CD4-positive, alpha-beta T cell treated with Interferon alpha-2 for 1 hour (primary cell): ENCODE measurements at places on chromosomes 3 and 15.

GRCh38 chr15:36579792-36580431 lies 486 bp downstream of the CDIN1 start:
- no peak for DNase-seq

DNA sequence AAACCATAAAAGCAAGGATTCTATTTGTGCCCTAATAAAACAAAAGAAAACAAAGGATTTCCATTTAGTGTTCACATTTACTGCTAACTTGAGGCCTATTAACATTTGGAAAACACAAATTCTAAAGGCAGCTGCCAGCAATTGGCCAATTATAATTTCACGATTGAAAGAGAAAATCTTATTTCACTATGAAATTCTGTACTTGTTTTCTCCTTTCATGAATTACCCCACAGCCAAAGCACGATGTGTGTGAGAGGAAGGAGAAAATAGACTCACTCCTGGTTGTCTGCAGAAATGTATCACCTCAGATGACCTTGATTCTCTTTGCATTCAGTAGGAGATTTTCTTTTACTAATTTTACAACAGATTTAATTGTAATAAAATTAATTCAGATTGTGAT lies 242.8 kb upstream of the GBE1 start:
- DNase-seq = no peak

DNA sequence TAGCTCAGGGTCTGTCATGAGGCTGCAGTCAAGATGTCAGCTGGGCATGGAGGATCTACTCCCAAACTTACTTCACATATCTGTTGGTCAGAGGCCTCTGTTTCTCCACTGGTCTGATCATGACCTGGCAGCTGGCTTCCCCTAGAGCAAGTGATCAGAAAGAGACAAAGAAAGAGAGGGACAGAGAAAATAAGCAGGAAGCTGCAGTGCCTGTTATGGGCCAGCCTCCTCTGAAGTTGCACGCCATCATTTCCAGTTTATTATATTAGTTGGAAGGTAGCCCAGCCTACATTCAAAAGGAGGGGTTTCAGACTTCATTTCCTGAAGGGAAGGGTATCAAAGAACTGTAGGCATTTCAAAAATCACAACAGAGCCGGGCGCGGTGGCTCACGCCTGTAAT lies 5.0 kb upstream of the RPP25 start:
- no peak for DNase-seq

GRCh38 chr15:96200357-96200967 lies 130.0 kb upstream of the NR2F2 start:
- DNase-seq = no peak

- no peak for DNase-seq
Measured at GRCh38 chr3:174409086-174409743, 449.9 kb upstream of the NAALADL2 start.

DNA sequence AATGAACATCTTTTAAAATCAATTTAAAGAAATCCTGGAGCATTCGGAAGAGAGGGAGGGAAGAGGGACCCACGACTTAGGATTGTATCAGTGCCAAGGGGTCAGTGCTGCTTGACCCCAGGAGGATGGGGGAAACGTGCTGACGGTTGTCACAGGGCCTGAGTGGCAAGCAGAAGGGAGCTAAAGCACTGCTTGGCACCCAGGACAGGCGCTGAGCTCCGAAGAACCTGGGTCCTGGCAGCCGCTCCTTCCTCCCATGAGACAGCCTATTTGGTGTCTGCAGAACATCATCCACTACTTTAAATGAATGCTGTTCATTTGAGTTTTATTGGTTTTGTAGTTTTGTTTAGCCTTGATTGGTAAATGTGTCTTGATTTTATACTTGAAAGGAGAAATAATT lies 54.5 kb downstream of the RGMA start:
- DNase-seq = no peak

DNA sequence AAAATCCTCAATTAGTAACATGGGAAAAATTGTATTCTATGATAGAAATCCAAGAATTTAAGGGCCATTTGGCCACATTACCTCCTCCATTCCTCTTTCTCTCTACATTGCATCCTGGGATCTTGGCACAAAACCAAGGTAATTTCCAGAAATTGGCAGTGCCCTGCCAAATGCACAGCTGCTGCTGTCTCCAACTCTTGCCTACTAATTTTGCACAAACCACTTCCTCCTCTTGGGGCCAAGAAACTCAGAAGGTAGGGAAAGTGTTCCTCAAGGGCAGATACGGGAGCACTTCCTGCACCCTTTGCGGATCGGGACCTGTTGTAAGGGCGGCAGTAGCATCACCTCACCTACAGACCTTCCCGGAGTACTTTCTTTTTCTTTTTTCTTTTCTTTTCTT lies 57.8 kb downstream of the MAP3K13 start:
- no peak for DNase-seq

- no peak for DNase-seq
Measured at GRCh38 chr3:160027541-160028195, 39.0 kb downstream of the IL12A start.

- DNase-seq = no peak
Measured at GRCh38 chr15:48929661-48930060, 34.1 kb downstream of the SHC4 start.

- DNase-seq = no peak
Measured at GRCh38 chr3:197024881-197025735, 4.5 kb downstream of the MELTF start.

DNA sequence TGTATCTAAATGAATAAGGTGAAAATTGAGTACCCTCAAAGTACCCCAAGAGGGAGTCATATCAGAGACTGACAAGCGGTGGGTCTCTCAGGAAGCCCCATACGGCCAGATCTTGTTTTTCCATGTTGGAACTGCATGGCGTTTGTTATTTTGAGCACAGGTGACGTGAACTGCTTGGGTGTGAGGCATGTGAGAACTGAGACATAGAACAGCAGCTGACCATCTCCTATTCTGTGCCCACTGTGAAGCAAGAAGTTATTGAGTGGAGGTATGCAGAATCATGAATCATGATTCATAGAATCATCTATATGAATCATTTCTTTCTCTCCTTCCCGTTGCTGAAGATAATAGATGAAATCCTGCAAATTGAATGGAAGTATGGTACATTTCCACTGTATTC lies 4.6 kb downstream of the VPS8 start:
- no peak for DNase-seq

GRCh38 chr15:29692527-29692926 lies 129.7 kb downstream of the TJP1 start:
- no peak for DNase-seq

DNA sequence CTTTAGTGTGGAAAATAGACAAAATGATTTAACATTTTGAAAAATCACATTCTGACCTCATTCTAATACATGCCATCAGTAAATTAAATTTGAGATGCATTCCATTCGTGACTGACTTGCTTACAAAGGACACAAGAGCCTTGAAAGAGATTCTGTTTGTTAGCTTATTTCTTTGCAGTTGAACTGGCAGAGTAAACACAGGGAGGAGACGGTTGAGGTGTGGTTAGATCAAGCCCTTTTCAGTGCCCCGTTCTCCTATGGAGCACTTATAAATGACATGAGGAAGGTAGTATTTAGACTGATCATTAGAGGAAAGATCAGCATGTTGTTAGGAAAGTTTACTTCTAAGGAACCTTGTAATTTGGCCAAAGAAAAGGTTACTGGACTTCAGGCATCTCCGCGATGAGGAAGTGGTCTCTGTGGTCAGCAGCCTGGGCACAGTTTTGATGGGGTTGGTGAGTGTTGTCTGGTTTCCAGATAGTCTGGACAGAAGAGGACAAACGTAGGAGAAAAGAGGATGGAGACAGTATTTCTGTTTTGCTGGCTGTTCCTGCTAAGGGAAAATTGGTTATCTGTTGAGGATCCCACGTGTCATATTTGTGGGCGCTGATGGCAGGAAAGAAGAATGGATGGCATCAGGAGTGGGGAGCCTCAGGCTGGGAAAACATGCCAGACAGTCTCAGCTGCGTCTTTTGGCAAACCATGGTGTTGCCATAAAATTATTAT lies 328.9 kb upstream of the TBL1XR1 start:
- DNase-seq = no peak

GRCh38 chr15:81292523-81293001 lies 31.4 kb downstream of the STARD5 start:
- peak; percentile 85 for DNase-seq

DNA sequence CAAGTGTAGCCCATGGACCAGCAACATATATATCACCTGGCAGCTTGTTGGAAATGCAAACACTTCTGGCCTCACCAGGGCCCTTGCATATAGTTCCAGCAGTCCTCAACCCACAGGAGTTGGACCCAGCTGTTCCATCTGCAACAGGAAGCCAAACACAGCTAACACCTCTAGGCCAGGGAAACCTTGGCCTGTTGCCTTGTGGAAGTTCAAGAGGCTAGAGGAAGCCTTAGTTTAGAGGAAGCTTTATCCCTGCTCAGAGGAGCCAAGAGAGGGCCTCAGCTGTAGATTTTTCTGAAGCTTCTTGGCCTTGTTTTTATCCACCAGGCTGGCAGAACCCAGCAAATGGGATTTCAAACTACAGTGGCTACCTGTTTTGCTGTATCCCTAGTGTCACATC lies 11.4 kb downstream of the FHIT start:
- DNase-seq = no peak
